ENCODE measurements at places on chromosomes 2 and 18.

GRCh38 chr2:239883326-239884050 lies 141.7 kb downstream of the NDUFA10 start:
- DNase-seq: no peak

DNA sequence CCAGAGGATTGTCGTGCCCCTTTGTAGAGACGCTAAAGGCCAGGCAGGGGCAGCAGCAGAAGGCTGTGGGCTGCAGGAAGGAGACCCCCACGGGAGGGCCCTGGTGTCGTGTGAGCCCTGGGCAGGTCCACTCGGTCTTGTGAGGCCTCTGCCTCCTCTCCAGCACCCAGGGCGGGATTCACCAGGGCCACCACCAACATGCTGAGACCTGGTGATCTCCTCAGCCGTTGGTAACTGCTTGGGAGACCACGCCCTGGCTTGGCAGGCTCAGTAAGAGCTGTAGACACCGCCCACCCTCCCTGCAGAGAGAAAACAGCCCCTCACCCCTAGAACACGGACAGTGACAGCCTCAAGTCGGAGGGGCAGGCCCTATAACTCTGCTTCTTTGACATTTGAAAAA lies 21.1 kb downstream of the MBP start:
- DNase-seq: no peak

- DNase-seq: no peak
These were observed 7.8 kb downstream of the EHD3 start for GRCh38 chr2:31241625-31242270.

DNA sequence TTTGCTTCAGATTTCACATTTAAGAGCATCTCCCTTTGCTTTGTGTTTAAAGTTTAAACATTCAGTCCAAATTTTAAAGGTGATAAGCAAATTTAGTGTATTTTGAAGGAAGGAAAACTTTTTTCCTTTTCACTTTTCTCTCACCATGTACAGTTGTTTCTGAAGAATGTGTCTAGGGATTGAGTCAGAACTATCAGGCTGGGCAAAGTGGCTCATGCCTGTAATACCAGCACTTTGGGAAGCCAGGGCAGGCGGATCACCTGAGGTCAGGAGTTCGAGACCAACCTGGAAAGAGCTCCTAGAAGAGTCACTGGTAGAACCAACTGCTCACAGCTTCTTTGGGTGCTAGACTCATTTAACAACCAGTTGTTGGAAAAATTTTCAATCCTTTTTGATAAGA lies 327.0 kb upstream of the THUMPD2 start:
- DNase-seq: no peak

- DNase-seq: no peak
These were observed 4.5 kb downstream of the PSTPIP2 start for GRCh38 chr18:46067438-46068007.

GRCh38 chr18:31679133-31679742 lies 5.1 kb downstream of the B4GALT6 start:
- no peak for DNase-seq

Measured in cerebellar cortex (tissue), 1 donor.